Transverse colon (tissue), 4 donors: ENCODE measurements at places on chromosomes 4 and X.

GRCh38 chr4:87574996-87575395, 33.3 kb upstream of the DSPP start:
- DNase-seq = no peak

DNA sequence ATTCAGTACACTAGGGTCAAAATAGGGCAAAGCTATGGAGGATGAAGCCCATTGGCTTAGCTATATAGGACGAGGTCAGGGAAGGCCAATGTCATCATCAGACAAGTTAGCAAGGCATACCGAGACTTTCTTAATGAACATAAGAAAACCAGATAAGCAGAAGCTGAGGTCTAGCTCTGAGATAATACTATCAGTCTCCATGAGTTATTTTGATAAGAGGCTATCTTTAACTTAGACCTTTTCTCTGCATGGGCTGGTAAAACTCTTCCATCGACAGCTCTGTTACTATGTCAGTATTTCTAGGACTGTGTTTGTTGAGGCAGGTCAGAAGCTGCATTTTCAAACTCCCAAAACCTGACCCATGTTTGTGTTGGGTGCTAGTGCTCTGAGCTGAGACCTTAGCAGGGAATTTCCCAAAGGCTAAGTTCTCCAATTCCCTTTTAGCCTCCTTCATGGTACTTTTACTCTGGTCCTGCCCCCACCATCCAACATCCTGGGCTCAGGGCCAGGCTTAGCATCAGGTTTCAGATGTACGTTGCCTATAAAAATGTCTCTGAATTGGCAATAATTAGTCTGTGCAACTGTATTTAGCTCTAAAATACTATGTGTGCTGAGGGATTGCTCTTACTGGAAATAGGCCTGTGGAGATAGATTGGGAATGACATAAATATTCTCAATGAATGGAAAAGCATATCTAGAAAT, 29.3 kb upstream of the LRAT start:
- no peak for DNase-seq

GRCh38 chr4:156786713-156787112, 184.9 kb downstream of the PDGFC start:
- DNase-seq = no peak

- DNase-seq = no peak
Observed at GRCh38 chrX:86021652-86022289, 25.6 kb downstream of the CHM start.

DNA sequence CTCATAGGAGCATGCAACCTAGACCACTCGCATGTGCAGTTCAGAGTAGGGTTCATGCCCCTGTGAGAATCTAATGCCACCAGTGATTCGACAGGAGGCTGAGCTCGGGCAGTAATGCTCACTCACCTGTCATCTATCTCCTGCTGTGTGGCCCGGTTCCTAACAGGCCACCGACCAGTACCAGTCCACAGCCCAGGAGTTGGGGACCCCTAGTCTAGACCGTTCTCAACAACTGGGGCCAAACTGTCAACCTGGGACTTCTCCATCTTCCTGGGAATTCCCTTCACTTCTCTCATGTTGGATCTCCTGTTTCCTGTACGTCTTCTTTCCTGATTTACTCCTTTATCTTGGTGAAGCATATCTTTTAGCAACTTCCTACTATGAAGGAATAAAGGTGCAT, 79.4 kb upstream of the HELT start:
- no peak for DNase-seq

DNA sequence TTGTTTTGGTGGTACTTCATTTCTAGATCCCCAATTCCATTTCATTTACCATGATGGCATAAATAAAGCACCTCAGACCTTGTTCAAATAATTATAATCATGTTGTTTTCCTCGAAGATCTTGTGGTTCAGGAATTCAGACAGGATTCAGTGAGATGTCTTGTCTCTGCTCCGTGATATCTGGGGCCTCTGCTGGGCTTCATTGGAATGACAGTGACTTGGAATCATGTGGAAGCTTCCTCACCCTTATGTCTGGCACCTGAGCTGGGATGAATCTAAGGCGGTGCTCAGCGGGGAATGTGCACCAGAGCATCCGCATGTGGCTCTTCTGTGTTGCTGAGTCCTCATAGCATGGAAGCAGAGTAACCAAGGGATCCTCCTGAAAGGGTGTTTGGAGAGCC, 132.2 kb downstream of the VEGFC start:
- DNase-seq = no peak

DNA sequence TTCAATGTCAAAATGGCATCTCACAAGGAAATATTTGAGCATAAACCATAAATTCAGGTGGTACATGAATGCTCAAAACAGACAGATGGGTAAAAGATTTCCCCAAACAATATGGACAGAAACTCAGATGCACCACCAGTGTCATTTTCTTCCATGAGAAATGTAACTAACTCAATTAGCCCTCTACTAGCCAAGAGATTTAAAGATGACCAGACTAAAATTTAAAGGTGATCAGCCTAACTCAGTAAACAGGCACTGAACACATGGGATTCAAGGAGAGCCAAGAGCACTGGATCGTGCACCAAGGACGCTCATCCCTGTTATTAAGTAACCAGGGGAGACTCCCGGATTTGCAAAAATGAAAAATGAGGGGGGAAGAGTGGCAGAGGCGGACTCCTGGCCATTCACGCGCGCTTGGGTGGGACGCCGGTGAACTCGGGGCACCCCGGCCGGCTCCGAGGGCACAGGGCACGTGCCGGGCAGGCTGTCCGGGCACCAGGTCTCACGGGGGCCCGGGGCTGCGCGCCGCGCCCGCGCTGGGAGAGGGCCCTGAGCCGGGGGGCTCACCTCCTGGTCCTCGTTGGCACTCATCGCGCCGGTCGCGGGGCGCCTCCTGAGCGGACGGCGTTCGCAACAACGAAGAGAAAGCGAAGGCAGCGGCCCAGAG, 490 bp downstream of the RWDD4 start:
- DNase-seq = peak; percentile 27

DNA sequence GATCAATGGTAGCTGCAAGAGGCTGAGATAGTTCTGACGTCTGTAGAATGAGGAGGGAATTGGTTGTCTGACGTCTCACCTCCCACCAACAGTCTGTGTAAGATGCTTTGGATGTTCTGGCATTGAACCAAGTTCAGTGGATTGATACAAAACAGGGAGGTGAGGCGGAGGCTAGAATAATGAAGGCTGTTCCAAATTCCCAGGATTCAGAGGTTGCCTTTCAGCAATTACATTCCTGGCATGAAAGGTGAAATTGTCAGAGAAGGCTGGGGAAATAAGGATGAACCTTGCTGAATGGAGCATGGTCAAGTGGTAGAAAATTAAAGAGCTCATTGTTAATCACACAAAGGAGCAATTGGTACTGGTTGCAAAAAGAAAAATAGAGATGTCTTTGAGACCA, 241.6 kb downstream of the FBXW7 start:
- no peak for DNase-seq
